ENCODE measurements at places on chromosomes 3 and 15.

- no peak for DNase-seq
Measured at GRCh38 chr3:115784739-115785536, 161.6 kb downstream of the GAP43 start.

DNA sequence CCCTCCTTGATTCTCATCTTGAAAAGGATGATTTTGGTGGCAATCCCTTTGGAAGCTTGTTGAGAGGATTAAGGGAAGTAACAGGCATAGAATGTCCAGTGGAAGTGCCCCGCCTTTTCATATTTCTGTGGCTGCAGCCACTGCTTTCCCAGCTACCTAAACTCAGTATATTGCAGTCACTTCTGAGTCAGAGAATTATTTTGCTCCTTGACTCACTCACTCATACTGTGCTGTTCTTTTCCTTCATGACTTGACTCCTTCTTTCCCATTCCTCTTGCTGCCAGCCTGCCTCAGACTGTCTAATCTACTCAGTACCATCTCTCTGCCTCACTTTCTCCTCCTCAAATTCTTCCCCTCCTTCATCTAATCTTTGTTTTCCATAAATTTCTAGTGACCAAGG, 26.5 kb upstream of the POLR2M start:
- DNase-seq = no peak

DNA sequence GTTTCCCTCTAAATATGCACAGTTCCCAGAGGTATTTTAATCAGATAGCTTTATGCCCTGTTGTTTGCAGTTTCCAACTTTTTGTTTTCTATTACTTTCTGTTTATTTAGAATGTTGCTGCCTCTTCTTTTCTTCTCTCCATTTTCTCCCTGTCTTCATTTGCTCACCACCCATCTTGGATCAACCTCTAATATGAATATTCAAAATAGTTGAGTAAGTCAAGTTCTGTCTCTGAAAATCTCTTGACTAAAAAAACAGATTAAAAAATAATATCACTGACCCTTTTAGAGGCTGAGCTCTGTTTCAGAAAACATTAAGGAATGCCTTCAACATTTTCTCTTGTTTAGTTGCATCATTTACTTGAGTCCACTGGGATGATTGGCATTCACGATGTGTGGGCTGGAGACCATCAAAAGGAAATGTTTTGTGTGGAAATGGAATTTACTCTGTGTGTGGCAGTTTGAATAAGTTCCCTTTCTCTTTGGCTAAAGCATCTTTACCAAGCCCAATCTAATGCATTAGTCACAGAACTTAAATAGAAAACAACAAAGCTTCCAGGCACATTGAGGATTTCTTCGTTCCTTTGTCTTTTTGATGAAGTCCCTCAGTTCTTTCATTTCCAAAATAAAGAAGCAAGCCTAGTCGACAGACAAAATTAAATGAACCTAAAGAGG, 633.9 kb upstream of the TGFBR2 start:
- no peak for DNase-seq

DNA sequence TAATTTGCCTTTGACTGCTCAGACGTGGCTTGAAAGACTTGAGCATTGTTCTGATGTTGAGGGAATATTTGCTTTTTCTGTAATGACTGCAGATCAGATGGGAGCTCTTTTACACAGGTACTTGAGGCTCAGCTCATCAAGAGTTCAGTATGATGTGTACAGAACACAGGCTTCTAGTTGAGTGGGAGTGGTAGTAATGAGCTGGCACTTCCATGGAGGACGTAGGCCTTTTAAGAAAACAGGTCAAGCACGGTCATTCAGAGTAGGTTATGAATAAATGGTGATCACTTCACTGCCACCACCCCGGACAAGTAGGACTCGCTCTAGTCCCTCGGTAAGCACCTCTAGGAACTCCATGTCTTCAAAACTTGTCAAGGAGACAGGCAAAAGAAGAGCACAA, 8.8 kb downstream of the EMC4 start:
- no peak for DNase-seq

- no peak for DNase-seq
Measured at GRCh38 chr3:16496008-16496407, 17.5 kb downstream of the RFTN1 start.

- DNase-seq = no peak
Measured at GRCh38 chr3:162704238-162704637, 1207.6 kb downstream of the OTOL1 start.

DNA sequence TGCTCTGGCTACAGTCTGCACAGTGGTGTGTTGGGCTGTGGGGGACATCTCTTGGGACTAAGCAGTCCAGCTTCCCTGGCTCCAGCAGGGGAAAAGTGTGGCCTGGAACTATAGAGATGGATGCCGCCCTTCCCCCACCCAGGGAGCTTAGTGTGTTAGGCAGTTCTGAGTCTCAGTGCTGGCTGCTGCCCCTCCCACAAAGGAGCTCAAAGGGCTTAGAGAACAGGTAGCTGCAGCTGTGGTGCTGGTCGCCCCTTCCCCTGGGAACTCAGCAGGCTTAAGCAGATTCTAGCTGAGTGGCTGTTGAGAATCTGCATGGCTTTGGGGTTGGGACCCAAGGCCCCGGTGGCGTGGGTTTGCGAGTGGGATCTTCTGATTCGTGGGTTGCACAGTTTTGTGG, 190.8 kb downstream of the PDCD6IP start:
- no peak for DNase-seq

- no peak for DNase-seq
Measured at GRCh38 chr3:2889736-2890135, 220.4 kb downstream of the IL5RA start.

GRCh38 chr3:31699309-31699953, 166.7 kb downstream of the STT3B start:
- no peak for DNase-seq

GRCh38 chr3:65617787-65618186, 420.9 kb downstream of the MAGI1 start:
- DNase-seq = no peak

- no peak for DNase-seq
Measured at GRCh38 chr3:186258968-186259367, 103.1 kb downstream of the DGKG start.
